ENCODE measurements at places on chromosomes 1 and 21.

GRCh38 chr1:185716095-185716494 is 18.1 kb upstream of the HMCN1 start:
- no peak for DNase-seq

- DNase-seq, result no peak
Measured at GRCh38 chr1:44061857-44062256, 30.6 kb upstream of the SLC6A9 start.

DNA sequence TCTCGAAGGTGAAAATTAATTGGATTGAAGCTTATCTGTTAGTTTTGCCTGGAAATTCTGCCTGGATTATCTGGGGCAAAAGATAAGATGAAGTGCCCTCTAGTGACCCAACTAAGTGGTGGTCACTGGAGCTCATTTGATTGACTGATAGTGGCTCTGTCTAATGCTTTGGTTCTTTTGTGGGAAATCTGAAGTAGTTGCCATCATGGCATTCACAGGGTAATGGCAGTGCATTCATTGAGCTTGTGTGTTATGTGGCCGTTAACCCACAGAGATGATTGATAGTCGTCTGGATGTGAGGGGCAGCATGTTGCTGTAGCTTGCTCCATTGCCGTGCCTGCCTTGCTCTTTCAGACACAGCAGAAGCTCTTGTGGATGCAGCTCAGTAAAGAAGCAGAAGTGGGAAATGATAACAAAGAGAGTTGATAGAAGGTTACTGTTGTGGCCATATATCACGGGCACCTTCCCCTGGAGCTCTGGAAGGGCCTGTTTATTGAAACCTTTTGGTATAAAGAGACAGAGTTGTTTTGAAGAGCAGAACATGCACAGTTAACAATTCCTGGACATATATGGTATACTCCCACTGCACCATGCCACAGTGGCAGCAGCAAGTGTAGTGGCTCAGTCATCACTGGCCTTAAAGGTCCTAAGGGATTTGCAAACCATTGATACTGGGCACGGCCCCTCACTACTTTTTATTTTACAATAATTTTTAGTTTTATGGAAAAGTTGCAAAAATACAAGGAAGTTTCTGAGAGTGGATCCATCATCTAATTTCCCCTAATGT is 42.0 kb downstream of the CXADR start:
- no peak for DNase-seq

GRCh38 chr1:229102741-229103391 is 168.0 kb upstream of the RAB4A start:
- no peak for DNase-seq

DNA sequence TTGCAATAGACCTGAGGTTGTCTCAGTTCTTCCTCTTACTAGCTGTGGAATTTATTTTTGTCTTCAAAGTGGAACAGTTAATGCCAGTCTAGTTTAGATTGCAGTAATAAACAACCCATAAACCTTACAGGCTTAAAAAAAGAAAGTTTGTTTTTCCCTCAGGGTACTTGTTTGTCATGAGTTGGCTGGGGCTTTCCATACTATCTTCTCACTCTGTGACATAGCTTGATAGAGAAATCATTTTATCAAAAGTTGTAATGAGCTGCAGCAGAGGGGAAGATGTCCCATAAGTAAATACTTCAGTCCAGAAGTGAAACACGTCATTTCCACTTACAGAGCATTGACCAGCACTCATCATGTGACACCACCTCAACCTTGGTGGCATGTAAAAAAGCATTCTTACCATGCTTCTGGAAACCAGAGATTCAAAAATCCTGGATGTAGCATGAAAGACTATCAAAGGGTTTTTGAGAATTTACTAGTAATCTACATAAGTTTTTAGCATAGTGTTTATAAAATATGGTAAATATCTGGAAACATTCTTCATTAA is 62.8 kb upstream of the COL11A1 start:
- DNase-seq, result no peak

DNA sequence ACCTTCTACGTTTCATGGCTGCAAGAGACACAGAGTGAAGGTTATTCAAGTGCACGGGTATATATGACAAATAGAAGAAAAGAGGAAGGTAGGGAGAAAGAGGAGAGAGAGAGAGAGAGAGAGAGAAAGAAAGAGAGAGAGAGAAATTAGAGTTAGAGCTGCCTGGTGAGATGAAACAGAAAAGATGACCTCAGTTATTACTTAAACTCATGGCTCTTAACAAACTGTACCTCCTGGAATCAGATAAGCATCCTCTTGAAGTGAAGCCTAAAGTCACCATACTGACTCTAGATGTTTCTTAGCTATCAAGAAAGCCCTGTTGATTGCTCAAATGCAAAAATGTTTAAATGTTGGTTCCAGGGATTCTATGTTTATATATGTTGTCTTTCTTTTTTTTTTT is 597.7 kb upstream of the ZP4 start:
- no peak for DNase-seq

All from activated effector memory CD4-positive, alpha-beta T cell treated with Interleukin-2 at 50 U/mL for 16 hours (primary cell).